ENCODE measurements at places on chromosomes 3 and 15.

DNA sequence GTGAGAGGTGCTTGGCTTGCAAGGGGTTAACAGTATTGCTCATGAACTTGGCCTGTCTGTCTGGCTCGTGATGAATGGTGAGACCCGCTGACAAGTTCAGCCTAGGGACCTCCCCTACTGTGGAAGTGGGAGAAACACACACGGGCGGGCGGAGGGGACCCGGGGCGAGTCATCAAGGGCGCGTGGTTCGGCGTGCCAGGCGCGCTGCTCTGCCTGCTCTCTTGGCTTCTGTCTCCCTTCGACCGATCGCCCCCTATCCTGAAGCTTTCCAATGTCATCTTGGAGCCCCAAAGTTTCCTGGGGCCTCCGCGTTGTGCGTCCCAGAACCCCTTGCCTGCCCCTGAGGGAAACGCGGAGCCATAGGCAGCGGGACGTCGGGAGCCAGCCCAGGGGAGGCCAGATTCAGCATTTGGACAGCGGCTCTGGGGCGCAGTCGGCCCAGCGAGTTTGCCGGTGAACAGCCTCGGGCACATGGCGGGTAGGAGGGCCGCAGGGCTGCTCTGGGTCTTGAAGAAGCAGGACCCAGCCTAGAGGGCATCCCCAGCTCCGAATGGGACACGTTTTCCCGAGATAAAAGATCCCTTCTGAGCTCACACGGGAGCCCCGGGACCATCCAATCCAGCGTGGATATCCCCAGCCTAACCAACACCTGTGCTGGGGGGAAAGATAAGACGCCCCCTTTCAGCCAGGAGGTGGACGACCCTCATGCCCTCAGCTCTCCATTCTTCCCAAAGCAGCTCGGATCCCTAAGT, 27.0 kb upstream of the POLG start:
- peak; percentile 80 for DNase-seq

- DNase-seq, result peak; percentile 37
Measured at GRCh38 chr15:81001152-81002008, 657 bp downstream of the TLNRD1 start.

DNA sequence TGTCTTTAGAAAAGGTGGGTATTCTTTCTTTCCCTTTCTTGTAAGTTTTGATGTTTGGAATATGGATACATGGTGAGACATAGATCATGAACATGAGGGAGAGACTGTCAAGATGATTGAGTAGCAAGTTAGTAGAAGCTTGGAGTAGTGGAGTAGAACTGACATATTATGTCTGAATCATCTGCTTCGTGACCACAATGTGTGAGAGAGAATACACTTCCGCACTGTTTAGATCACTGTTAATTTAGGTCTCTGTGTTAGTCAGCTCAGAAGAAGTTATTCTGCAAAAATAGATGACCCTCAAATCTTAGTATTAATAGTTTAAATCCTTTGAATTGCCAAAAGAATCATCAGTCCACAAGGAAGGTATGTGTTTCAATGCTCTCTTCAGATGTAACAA, 151.0 kb downstream of the OXSM start:
- DNase-seq, result no peak

GRCh38 chr3:106431721-106432120, 562.9 kb upstream of the CBLB start:
- DNase-seq, result no peak

- DNase-seq, result no peak
Measured at GRCh38 chr15:59002418-59002859, 15.0 kb downstream of the RNF111 start.
